ENCODE measurements at places on chromosomes 4 and X.

GRCh38 chrX:46547857-46548256, 2.6 kb upstream of the ZNF674 start:
- DNase-seq: no peak

DNA sequence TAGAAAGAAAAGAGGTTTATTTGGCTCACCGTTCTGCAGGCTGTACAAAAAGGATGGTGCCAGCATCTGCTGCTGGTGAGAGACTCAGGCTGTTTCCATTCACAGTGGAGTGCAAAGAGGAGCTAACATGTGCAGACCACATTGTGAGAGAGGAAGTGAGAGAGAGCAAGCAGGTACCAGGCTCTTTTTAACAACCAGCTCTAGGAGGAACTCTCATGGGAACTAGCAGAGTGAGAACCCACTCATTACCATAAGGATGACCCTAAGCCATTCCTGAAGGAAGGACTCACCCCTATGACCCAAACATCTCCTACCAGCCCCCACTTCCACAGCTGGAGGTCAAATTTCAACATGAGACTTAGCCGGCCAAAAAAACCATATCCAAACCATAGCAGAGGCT, 158.6 kb upstream of the ADGRL3 start:
- no peak for DNase-seq

DNA sequence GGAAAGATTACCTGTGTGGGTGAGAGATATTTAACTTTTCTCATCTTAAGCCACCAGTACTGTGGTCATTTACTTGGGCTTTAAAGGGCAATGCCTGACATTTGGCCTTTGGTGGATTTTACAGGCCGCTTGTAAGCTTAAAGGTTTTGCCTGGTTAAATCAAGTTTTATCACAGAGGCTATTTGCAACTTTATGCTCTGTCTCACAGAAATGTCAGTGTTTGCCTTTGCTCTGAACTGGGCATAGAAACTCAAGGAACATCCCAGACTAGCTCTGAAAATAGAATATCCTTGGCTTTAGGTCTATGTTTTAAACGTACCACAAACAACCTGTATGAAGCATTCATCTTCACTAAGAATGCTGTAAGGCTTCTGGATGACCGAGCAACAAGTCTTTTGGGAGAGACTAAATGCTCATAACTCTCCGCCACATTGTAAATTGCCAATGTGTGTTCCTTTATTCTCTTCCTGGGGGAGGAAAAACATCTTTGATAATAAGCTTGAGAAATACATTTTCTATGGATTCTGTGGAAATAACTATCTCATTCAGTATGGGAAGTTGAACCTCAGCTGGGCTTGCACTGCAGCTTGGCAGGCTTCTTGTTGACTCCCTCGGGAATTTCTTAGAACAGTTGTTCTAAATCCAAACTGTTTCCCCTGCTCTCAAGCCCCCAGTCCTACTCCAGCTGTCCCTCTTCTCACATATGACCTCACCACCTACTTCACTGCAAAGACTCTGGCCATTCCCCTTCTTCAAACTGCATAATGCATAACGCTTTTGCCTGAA, 105.8 kb upstream of the WDR44 start:
- DNase-seq: no peak

DNA sequence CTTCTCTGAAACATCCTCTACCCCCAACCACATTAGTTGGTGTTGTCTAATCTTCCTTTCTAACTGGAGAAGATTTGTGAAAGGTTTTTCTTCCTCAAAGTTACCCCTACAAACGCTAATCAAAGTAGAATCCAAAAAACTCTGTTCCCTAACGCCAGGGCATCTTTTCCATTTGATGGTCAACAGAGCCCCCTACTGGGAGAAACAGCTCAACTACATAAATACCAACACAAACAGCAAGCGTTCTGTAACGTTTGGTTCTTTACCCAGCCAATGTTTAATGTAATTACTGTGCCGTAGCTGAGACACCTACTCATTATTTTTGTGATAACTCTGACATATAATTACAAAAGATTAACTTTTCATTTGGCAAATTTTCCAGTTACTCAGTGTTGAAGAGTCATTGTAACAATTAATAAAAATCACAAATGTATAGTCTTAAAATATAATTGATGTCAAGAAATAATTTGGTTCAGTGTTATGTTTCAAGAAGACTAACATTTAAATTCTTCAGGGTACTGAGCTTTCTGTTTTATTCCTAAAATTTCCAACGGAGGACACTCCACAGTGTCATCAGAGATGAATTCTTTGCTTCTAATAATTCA, 94.9 kb upstream of the TBC1D9 start:
- DNase-seq: peak; percentile 6

- DNase-seq: no peak
Observed at GRCh38 chr4:1502976-1503375, 96.7 kb upstream of the NKX1-1 start.

- DNase-seq: no peak
Observed at GRCh38 chr4:152784490-152785350, 5.0 kb downstream of the ARFIP1 start.

GRCh38 chrX:9878146-9878820, 88.9 kb upstream of the CLDN34 start:
- DNase-seq: no peak

DNA sequence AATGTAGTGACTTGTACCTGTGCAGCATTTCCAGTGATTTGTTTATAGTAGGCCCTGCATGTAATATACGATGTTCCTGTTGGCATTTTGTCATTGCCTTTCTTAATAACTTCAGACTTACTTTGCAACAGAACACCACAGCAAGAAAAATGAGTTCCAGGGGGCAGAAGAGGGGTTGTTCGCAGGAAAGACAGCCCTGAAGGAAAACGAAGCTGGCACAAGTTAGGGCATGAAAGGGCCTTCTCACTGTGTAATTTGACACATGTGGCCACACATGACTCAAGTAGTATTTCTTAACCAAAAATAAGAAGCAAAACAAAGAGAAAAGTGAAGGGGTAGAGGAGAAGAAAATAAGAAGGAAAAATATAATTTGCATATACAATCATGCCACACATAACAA, 265.8 kb upstream of the SMIM31 start:
- DNase-seq: no peak

DNA sequence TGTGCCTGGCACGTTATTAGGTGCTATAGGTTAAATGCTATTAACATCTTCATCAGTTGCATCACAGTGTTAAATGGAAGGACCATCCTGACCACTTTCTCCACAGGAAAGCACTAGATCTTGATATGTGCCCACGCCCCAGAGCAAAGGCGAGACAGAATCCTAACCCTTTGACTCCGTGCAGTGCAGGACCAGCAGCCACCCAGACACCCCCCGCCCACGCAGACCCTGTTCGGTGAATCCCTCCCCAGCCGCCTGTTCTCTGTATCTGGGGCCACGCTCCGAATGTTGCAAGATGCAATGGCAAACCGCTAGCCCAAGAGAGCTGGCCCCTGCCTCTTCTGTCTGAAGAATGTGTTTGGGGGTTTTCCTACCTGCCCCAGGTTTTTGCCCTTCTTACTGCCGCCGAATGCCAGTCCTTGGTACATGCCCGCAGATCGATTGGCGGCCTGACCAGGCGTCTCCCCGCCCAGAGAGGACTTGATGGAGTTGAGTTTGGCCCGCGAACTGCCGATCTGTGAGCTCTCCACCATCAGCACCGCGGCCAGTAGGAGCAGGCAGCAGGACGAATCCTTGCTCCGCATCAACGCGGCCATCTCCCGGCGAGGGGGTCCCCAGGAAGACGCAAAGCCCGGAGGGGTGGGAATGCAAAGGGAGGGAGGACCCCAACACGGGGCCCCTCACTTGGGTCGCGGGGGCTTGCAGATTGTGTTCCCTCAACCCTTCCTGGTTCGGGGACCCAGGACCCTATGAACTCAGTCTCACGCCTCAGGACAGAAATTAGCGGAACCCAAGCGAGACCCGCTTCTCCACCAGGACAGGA, 906 bp downstream of the DKK2 start:
- peak; percentile 8 for DNase-seq

Data from hypothalamus (tissue), 51 donors.